ENCODE measurements at places on chromosomes 4 and X.

- peak; percentile 15 for DNase-seq
These were observed 581 bp downstream of the DNAJB14 start for GRCh38 chr4:99945718-99946355.

GRCh38 chr4:52750819-52751486, at the start of gene ERVMER34-1:
Gene ERVMER34-1, minus strand, starts transcription at chr4:52751425. Its CDS starts 5,905 bp downstream, at chr4:52745520.
- DNase-seq, result peak; percentile 14

DNA sequence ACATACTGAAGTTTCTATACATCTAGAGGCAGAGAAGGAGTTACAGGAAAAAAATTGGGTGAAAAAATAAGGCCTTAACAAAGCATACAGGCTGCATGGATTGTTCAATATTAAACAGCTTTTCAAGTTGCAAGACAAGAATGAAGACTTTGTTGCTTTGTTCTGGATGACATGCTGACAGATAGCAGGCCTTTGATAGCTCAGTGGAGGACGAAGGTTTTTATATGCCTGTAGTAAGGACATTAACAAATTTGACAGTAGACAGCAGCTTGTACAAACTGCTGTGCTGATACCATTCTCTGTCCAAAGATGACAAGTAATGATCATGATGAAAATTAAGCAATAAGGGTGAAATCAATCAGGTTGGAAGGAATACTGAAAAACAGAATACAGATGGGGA, 309.9 kb downstream of the NKX6-1 start:
- DNase-seq, result no peak

- no peak for DNase-seq
These were observed 57.6 kb downstream of the ENPEP start for GRCh38 chr4:110533590-110533910.

GRCh38 chr4:151322570-151322969, 2.8 kb downstream of the SH3D19 start:
- DNase-seq, result no peak

GRCh38 chr4:13537832-13538177, 6.5 kb downstream of the NKX3-2 start:
- DNase-seq, result no peak
